ENCODE measurements at places on chromosomes 16 and 17.
A peak's percentile ranks its signal among the peaks of the same experiment; 100 is the strongest.

GRCh38 chr17:50292465-50292864 is 18.2 kb downstream of the TMEM92 start:
- DNase-seq = no peak

GRCh38 chr16:67190041-67190440 is at the start of gene EXOC3L1:
Gene EXOC3L1, minus strand, starts transcription at chr16:67190136. Its CDS starts 460 bp downstream, at chr16:67189676.
- no peak for DNase-seq

DNA sequence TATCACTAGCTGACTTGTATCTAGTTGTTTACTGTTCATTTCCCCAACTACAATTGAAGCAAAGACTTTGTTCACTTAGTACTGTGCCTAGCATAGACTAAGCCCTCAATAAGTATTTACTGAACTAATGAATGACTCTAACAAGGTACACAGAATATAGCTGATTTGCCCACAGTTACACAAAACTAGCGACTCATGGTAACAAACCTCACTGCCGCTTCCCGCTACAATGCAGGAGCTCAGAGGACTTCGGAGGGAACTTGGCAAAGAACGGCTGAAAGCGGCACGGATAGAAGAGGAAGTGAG is 524 bp downstream of the EFTUD2 start:
- DNase-seq = no peak

DNA sequence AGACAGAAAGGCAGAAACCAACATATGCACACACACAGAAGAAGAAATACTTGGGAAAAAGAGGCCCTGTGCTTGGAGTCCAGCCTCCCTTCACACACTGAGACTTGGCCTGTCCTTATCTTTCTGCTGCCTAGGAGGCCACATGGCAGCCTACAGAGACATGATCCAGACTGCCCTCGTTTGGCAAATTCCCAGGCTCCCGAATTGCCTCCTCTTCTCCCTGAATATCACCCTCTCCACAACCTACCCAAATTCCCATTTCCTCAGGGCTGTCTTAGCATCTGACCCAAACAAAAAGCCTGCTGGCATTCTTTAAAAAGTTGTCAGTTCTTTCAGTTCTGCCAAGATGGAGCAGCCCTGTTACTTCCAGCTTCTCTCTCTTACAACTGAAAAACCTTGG is 59.8 kb downstream of the DNAH17 start:
- DNase-seq = no peak

DNA sequence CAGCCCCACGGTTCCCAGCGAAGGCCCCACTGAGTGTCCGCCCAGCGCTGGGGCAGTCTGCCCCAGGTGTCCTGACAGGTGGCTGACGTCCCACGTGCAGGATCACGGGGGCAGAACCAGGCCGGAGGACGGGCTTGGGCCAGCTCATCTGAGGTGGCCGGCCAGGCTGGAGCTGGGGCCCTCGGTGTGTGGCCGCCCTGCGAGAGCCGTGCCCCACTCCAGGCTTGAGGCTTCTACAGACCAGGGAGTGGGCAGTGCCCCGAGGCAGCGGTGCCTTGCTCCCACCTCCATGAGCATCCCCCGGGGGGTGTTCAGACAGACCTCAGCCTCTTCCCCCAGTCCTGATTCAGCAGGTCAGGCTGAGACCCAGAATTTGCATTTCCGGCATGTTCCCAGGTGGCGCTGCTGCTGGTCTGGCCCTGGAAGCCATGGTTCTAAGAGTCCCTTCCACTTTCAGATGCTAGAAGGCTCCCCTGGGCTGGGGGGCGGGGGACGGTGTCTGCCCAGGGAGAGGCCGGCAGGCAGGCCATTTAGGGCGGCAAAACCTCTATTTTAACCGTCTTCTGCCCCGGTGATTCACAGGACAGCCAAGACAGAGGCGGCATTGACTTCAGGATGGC is 35.4 kb upstream of the PABPN1L start:
- no peak for DNase-seq

DNA sequence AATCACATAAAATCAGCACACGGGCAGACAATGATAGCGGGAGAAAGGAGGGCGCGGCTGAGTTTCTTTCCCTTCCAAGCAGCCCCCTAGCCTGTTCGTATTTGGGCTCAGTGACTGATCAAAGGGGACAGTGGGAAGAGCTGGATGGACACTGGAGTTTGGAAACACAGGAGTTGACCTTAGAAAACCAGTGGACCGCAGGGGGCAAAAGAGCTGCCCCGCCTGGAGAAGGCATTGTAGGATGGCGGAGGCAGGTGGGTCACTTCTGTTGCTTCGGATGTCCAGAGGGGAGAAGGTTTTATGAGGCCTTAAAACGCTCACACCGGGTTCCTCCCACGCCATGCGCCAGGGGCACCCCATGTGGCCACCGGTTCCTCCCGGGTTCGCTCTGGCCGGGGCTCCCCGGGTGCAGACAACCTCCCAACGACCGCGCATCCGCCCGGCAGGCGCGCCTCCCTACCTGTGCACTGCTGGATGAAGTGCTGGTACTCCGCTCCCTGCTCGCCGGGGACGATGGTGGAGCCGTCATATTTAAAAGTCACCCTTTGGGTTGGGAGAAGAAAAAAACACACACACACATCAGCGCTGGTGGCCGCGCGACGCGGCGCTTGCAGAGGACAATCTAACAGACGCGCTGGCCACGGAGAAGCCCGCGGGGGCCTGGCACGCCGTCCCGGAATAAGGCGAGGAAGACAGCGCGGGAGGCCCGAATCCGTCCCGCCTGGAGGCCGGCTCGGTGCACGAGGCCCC is 662 bp downstream of the COTL1 start:
- no peak for DNase-seq

DNA sequence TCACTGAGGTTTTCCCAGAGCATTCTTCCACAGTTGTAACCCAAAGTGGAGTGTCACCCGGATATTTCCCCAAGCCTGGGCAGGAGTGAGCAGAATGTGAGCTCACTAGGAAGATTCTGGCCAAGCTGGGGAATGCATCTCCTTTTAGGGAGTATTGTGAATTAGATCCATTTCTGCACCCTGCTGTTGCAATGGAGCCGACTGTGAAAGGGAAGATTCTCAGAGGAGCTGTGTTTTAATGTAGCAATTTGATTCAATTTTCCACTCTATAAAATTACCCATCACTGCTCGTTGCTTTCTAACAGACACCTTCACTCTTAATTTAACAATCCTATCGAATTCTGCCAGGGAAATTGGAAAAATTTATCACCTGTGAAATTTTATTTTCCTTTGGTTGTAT is 70.8 kb downstream of the SNX11 start:
- no peak for DNase-seq

- no peak for DNase-seq
Observed at GRCh38 chr17:76556765-76557367, 17.0 kb downstream of the PRCD start.

DNA sequence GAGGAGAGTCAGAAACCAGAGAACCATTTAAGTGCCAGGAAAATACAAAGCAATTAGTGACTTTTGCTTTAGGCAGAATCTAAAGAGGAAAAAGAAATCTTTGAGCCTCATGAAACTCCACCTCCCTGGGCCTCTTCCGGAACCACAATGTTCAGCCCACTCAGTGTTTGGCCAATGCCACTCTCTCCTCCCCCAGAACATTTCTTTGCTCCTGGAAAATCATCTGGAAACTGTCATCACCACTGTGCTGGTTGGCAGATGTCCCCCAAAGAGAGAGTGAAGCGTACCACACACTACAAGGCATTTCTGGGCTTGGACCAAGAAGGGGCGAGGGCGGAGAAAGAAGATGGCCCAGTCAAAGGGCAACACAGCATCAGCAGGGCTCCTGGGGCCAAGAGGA is 7.1 kb upstream of the SOX9 start:
- DNase-seq = no peak

GRCh38 chr17:81489012-81489997 is 23.3 kb downstream of the ACTG1 start:
- DNase-seq = no peak

DNA sequence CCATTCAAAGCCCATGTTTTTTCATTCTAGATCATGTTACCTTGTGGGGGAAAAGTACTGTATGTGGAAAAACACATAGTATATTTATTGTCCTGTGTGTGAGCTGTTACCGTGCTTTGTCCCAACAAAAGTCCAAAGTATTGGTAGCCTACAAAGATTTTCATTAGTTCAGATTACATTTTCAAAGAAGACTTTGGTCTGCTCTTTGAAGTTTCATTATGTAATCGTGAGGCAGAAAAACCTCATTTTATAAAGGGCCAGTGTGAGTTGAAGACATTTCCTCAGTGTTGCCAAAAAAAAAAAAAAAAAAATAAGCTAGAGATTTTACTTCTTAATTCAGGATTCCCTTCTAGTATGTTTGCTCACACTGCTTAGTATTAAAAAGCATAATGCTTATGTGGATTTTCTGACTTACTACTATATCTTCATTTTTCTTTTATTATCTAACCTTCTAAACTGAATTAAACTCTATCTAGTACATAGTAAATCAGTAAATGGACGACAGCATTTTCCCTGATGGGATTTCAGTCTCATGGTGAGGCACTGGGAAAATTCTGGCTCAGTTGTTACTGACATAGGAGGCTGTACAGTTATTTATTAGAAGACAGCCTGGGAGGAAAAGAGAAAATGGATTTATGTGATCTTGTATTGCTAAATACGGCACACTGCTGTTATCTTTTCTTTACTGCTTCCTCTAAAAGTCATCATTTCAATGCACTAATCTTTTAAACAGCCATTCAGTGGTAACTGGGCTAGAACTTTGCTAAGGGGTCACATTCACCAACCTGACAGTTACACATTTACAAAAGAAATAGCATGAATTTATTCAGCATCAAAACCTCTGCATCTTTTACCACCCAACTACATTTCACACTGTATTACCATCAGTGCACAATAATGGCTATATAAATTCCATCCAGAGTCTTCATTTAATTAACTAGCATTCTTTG is 100.6 kb downstream of the STXBP4 start:
- no peak for DNase-seq

DNA sequence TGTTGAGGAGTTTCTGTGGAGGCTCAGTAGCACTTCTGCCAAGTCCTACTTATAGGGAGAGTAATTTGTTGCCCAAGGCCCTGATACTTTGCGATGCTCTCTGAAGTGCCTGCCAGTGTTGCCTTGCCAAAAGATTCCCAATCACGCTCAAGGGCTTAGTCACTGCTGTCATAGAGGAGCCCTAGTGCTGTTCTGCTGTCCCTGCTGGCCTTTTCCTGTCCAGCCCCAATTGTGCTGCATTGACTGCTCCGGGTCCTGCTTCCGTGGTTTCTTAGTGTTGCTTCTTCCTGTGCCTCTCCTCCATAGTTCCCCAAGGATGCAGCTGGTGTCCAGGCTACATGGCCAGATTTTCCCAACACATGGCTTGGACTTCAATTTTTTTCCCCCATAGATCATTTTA is 13.9 kb downstream of the NUP93 start:
- DNase-seq = peak; percentile 35

DNA sequence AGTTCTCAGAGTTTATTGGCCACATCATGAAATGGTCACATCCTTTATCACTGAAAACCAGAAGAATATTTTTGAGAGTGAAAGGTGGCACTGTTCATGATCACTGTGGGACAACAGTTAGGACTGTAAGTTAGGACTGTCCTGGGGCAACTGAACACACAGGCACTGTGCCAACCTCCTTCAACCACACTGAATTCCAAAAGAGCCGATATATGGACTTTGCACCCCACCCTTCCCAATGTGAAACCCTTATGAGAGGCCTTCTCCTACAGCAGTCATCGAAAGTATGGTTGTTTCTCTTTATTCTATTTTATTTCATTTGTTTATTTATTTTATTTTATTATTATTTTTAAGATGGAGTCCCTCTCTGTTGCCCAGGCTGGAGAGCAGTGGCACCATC is 353.5 kb downstream of the TOX3 start:
- DNase-seq = no peak

DNA sequence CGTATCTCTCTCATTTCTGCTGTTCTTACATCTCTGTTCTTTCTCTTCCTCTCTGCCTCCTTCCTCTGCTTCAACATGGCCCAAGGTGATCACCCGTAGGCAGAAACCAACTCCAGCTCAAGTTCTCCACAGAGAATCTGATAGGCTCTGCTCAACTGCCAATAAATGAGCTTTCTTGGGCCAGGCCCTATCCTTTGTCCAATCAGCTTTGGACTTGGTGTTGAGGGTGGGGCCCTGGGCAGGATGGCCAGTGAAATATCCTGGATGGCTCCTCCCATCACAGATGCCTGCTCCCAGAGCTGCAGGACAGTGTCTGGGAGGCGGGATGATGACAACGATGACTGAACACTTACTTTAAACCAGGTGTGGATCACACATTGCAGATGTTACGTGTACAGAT is 17.4 kb upstream of the BRD7 start:
- no peak for DNase-seq

GRCh38 chr16:3578610-3579551 is 1.7 kb upstream of the NLRC3 start:
- DNase-seq = no peak

GRCh38 chr17:80263253-80264204 is 2.9 kb downstream of the RNF213 start:
- DNase-seq = peak; percentile 72

DNA sequence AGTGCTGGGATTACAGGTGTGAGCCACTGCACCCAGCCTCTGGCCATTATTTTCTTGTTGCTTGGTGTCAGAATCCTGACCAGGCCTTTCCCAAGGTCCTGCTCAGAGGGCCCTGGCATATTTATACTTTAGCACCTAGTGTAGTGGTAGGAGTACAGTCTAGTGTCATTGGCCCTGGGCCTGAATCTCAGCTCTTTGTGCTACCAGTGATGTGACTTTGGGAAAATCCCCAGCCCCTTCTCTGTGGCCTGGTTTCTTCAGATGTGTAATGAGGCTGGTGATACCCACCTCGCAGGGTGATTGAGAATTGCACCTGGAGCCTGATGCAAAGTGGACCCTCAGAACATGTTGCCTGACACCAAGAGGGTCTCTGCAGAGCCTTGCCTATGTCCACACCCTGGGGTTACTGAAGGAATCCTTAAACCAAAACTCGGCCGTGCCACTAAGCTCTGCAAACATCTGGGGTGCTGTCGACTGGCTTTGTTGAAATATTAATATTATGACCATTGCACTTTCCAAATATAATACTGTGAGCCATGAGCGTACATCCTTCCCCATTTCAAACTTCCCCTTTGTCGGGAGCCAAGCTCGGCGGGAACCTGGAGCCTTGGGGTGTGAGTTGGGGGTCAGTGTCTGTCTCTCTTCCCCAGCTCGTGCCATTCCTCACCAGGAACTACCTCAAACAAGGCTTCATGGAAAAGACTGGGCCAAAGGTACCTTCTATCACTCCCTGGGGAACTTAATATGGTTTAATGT is 18.0 kb upstream of the RNF135 start:
- no peak for DNase-seq

DNA sequence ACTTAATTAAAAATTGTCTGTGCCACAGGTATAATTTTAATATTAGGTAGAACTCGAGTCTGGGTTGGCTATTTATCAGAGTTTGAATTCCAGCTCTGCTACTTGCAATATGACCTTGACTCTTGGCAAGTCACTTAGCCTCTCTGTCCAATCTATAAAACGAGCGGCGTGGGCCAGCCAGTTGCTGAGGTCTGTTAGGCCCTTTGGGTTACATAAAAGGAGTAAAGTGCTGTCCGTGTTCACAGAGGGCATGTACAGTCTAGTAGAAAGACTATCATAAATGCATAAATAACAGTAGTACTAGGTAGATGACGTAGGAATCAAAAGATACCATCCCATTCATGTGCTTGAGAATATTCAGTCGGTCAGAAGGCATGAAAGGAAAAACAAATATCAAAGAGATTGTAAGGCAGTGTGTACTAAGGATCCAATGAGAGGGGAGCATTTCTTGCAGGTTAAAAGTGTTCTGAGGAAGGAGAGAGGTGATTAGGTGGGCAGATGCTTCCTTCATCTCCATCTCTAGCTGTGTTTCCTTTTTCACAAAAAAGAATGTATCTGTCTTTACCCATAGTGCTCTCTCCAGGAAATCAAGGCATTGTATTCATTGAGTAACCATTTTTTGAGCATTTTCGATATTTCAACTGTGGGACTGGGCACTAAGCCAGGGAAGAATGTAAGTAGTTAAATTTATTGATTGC is 2.4 kb downstream of the TNRC6A start:
- DNase-seq = no peak

All from HFF-Myc (cell line).